Heart left ventricle (tissue), 16 donors: ENCODE measurements at places on chromosomes 5 and 9. TPM values are rescaled to one million over a fixed set of nuclear protein-coding genes. Genes with fewer than 3 reads are reported as not detected.

DNA sequence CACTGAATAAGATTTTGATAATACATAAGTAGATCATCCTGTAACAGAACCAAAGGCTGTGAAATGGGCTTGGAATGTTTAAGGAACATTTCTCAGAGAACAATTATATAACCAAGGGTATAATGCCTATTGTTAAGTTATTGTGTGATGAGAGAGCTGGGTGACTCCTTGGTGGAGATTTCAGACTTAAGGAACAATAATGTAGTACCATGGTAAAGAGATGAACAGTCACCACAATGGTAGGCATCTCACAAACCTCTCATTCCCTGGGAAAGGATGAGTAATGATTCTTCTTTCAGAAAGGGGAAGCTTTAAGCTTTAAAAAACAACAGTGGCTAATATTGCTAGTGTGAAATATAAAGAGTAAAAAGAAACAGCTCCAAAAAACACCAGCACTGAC is 147.4 kb downstream of the TRIM36 start:
- no peak for DNase-seq

ANKRD34B gene
- total RNA-seq: not detected

DNA sequence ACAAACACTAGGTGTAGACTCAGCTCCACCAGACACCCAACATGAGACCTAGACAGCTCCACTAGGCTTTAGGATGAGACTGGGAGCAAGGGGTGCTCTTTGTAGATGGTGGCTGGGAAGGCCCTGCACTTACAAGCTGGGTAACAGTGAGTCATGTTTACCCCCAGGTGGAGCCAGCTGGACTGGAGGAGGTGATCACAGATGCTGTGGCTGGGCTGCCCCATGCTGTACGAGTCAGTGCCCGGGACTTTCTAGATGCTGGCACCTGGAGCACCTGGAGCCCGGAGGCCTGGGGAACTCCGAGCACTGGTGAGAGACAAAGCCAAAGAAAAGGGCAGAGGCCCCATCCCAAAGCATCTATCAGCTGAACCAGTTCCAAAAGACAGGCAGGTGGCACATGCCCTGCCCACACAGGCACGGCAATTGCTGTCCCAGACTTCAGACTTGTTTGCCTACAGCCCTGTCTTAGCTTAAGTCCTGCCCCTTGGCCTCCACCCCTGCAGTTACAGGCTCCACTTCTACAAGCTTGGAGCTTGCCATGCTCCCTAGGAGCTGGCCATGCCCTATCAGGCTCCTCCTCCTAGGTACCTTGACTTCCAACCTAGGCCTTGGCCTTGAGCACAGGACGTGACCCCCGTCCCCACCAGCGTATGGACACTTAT is 2.7 kb downstream of the CCL27 start:
- DNase-seq: no peak

AFAP1L1 gene
- 57.4 TPM for total RNA-seq

DNA sequence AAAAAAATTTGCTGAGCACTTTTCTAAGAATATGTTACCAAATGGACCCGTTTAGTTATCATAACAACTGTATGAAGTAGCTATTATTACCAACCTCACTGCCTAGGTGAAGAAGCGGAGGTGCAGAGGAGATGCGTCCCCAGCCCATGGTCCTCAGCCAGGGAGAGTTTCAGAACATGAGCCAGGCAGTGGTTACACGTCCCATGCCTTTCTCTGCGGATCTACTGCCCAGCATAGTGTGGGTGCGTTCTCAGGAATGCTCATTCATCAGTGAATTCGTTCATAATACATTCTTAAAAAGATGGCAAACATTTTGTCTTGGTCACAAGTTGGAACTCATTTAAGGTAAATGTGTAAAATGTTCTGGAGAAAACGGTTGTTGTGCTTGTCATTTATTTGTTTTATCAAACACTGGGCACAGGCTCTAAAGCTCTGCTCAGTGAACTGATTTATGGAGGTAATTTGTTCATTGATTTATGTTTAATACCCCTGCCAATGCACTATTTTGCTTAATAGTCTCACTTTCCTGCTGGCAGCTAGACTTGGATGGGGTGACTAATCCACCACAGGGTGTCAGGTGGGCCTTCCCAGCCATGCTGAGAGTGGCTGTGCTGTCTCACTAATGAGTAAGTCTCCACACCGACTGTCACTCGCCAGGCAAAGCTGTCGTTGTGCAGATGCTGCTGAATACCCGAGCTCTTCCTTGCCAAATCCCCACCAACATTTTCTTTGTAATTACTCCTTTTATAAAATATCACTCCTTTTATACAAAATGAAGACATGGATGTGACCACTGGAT is 248.8 kb downstream of the TENT4A start:
- no peak for DNase-seq
